Hematopoietic multipotent progenitor cell treated with erythropoietin and hydrocortisone succinate and interleukin-3 and kit ligand, for 8 days (in vitro differentiated cells): ENCODE measurements at places on chromosomes 4 and X.

DNA sequence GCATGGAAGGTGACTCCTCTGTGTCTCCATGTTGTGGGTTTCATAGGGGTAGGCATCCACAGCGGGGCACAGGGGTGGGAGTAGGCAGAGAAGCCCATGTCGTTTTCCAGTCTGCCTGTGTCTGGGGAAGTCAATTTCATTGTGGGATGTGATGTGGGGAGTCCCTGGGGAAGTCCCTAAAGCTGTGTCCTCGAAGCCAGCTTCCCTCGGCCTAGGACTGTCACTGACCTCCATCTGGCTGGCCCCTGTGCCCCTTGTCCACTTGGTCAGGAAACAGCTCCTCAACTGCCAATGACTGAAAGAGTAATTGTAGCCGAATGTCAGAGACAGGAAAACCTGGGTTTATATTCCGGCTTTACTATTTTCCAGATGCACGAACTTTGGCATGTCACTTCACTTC, 109.6 kb downstream of the DRD5 start:
- no peak for DNase-seq

GRCh38 chrX:154486396-154487207, at the start of gene UBL4A:
Gene UBL4A (minus strand): TSS chrX:154486615. CDS start chrX:154486584, 31 bp downstream.
- DNase-seq, result peak; percentile 48

GRCh38 chr4:189912170-189912569, 28.5 kb upstream of the FRG1 start:
- DNase-seq, result peak; percentile 3

DNA sequence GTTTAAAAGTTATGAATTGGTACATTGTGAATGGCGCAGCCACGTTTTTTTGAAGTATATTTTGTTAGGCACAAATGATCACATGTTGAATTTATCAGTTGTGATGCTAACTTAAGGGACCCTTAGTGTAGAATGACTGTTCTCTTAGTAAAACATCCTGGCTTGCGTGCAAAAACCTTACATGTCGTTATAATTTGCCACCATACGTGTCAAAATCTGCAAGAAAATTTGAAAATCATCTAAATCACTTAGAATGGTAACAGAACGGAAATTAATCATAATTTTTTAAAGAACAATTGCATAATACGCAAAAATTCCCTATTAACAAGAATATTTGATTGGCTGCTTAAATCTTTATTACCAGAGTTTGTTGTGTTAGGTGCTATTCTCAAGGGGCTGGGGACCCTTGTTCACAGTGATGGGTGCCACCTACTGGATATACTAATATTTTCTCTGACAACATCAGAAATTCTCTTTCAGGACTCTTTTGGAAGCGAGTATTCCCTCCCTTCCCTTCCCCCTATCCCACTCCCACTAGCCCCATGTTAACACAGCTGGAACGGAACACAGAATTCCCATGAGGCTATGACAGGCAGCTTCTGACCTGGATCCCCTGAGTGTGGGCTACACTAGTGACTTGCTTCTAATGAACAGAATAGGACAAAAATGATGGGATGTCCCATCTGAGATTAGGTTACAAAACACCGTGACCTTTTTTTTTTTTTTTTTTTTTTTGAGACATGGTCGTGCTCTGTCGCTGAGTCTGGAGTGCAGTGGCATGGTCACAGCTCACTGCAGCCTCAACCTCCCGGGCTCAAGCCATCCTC, 71.8 kb downstream of the SUPT20HL2 start:
- DNase-seq, result peak; percentile 45

DNA sequence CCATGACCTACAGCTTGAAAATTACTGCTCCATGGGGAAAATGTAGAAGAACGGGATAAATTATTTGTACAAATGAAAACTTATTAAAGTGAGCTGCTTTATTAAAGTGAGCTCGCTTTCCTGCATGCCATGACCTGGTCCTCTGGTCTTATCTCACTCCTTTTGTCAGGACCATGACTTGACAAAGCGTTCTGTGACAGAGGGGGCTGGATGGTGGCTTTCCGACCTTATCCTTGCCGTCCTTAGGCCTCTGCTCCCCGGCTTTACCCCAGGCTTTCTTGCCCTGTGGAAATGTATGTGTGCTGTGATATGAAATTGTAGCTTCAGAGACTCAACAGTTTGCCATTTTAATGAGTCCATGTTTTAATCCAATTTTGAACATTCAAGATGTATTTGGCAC, 44.0 kb upstream of the FBXW7 start:
- no peak for DNase-seq

GRCh38 chr4:99759346-99759984, 57.2 kb upstream of the DAPP1 start:
- DNase-seq, result no peak

- DNase-seq, result peak; percentile 13
Measured at GRCh38 chrX:72247206-72247942, 8.5 kb upstream of the ERCC6L start.

DNA sequence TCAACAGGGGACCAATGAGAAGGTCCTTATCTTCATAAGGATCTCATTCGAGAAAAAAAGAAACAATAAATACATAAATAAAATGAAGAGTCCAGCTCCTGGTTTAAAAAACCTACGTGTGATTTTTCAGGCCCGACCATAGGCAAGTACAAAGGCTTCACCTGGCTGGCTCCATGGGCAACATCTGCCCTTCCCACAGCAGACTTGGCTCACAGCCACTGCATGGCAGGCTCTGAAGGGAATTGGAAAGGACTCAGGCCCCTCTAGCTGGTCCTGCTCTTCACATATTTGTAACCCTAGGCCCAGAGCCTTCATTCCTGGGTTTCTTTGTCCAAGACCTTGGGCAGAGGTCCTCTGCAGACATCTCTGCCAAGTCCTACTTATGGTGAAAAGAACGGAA, 228.1 kb downstream of the QDPR start:
- no peak for DNase-seq

GRCh38 chr4:108060164-108060563, 70.5 kb downstream of the HADH start:
- DNase-seq, result peak; percentile 66

- peak; percentile 61 for DNase-seq
Measured at GRCh38 chr4:80142394-80143306, 54.7 kb upstream of the PRDM8 start.

GRCh38 chr4:89305712-89306437, 1.7 kb downstream of the GPRIN3 start:
- no peak for DNase-seq

DNA sequence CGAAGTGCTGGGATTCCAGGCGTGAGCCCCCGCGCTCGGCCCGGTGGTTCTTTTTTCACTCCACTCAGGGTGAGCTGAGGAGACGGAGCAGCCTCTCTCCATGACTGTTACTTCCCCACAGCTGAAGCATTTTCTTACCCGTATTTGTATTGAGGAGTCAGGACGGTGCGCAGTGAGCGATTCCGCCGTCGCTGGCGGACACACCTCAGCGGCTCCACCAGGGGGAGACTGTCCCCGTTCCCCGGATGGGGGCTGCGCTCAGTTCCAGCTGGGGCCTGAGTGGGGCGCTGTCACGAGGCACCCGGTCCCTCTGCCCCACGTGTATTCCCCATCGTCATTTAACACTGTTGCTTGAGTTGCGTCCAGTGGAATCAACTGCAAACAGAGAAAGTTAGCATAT, 844.0 kb upstream of the FRG1 start:
- DNase-seq, result no peak

DNA sequence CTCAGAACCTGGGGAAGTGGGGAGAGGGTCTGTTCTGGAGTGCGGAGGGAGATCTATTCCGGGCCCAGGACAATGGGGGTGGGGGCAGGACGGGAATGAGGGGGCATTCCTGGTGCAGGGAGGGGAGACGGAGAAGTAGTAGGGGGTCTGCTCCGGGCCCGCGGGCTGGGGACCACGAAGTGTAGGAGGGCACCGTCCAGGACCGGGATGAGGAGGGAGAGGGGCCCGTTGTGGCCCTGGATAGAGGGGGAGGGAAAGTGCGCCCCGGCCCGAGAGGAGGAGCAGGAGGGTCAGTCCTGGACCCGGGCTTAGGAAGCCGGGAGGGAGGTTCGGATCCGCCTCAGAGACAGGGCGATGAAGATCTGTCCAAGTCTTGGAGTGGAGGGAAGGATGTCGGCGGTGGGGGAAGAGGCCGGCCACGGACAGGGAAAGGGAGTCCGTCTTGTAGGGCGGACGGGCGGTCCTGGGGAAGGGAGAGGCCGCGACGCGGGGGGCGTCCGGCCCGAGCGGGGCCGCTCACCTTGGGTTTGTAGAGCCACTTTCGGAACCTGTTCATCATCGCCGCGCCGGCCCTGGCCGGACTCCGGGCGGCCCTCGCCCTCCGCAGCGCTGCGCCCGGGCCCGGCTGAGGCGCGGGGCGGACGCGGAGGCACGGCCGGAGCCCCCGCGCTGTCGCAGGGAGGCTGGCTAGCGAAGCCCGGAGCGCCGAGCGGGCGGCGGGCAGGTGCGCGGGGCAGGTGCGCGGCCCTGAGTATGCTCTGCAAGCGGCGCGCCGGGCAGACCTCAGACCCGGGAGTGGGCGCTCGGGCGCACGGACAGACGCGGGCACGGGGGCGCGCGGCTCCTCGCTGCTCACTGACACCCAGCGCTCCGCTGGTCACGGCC, at the start of gene ZFYVE28:
Gene ZFYVE28, minus strand, starts transcription at position 881 of the 885 bp plus-strand sequence. Its CDS starts 322 bp downstream, at position 559.
- DNase-seq, result no peak

DNA sequence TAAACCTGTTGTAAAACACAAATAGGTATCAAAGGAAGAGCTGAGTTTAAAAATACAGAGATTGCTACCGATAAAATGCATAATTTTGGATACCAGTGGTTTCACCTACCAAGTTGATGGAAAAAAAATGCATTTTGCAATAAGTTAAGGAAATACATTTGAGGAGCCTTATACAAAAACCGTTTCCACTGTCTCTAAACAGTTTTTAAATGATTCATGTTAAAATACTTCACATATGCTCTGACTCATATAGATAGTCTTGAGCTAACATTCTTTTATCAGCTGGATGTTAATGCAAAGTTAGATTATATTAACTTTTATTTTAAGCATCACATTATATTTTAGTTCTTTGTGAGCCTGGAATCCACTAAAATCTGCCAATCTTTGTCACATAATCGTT, 50.6 kb upstream of the ANKRD17 start:
- no peak for DNase-seq

DNA sequence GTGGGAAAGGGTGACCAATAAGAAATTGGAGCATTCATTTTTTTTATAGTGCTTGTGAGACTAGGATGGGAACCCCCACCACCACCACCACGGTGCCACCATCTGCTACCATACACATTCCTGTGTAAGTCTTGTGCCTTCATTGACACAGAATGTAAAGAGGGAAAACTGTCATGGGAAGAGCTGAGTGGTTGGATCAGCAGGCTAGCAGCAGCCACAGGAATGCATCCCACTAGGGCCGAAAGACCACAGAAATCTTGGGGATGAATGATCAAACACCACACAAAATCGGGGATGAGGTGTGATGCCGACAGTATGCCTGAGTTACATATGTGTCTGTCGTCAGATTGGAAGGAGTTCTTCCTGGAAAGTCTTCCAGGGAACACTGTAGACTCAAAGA, 69.2 kb downstream of the SRPX start:
- no peak for DNase-seq

GRCh38 chr4:40379248-40379647, 44.1 kb downstream of the CHRNA9 start:
- DNase-seq, result no peak

- peak; percentile 52 for DNase-seq
Measured at GRCh38 chrX:125439194-125439849, 119.7 kb downstream of the TEX13C start.

DNA sequence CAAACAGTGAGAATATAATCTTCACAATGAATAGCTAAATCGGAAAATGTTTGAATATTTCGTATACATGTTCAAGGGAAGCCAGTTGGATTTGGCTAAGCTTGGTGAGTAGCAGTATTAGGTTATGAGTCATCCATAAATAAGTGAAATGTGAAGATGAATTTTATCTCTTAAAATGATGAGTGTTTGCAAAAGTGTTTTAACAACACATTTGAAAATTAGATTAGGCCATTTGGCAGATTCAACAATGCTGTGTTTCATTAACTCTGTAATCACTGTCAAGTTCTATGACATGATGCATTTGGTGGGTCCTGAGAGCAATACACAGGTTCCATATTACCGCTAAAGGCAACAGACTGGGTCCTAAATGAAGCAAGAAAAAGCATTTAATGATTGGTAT, 301.9 kb upstream of the PRPS2 start:
- DNase-seq, result no peak

DNA sequence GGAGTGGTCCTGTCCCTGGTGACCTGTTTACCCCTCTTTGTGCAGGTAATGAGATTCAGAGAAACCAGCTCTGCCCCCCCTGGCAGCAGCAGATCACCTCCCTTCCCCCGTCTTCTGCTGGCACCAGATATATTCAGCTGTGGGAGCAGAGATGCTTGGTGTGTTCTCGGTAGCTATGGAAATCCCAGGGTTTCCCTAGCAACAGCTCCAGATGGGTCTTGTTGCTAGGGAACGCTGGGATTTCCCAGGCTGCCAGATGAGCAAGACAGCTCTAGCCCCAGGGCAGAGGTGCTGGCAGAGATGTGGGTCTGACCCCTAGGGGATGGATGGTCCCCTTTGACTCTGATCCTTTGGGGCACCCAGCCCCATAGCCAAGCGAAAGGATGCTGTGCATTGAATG, 20.2 kb downstream of the CETN2 start:
- DNase-seq, result no peak

- no peak for DNase-seq
Measured at GRCh38 chrX:87813566-87813965, 296.0 kb downstream of the KLHL4 start.

DNA sequence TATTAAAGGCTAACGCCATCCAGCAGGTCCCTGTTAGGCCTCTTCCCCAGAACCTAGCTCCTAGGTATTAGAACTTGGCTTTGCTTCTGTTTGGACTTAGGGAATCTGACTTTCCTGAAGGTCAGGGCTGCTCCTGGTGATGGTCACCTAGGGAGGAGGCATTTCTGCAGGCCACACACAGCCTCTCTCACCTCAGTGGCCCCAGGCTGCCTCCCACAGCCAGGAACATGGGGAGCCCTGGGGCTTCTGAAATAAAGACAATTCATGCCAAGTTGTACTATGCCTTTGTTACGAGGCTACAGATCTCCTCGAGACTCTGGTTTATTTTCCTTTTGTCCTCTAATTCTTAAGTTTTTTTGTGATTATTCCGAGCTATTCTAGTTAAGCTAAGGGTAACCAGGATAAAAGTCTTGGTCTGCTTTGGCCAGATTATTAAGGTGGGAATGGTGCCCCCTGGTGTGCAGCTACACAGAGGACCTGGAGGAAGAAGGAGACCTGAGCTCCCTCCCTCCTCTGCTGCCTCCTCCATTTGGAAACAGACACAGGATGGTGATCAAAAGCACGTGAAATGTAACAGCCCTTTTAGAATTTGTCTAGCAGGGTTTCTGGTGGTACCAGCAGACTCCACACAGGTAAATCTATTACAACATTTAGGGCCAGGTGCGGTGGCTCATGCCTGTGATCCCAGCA, 131.0 kb downstream of the DCLK2 start:
- DNase-seq, result peak; percentile 49

DNA sequence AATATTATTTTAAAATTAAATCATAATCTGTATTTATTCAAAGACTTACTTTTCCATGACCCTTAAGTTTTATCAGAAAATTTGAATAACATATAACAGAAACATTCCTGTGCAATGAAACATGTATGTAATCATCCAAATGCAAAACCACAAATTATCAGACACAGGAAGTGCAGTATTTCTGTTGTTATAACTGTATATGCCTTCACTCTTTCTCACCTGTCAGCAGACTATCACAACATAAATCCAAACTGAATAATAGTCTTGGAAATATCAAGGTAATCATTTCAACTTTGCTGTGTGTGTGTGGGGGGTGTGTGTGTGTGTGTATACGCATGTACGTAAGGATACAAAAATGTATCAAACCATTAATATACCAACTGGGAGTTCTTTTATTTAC, 285.9 kb downstream of the SLC7A11 start:
- no peak for DNase-seq

GRCh38 chr4:139315221-139315675, 13.0 kb upstream of the NDUFC1 start:
- DNase-seq, result no peak
